Lung (tissue), 17 donors: ENCODE measurements at places on chromosomes 2 and 18. TPM values are rescaled to one million over a fixed set of nuclear protein-coding genes. Genes with fewer than 3 reads are reported as not detected.

TUBA3E gene
- total RNA-seq: not detected

LYPD6 gene
- 0.80 TPM for total RNA-seq

IL37 gene
- not detected for total RNA-seq

FBXO15 gene
- total RNA-seq: 9.7 TPM

GRCh38 chr2:28344756-28345373, 47.8 kb upstream of the FOSL2 start:
- no peaks in the 10 kb centered on the region for H3K36me3 ChIP-seq
- DNase-seq: no peak
- H3K4me1 ChIP-seq: peaks cover 11% of the 10 kb centered on the region
- peaks cover 4% of the 10 kb centered on the region for H3K27me3 ChIP-seq

- no peak overlapping the region for H3K27ac ChIP-seq
- peaks cover 15% of the 10 kb centered on the region for H3K36me3 ChIP-seq
- DNase-seq: no peak
- peaks cover 23% of the 10 kb centered on the region for H3K27me3 ChIP-seq
- no peak overlapping the region for H3K4me3 ChIP-seq
Measured at GRCh38 chr2:219500135-219500534, 1.4 kb downstream of the GMPPA start.

DNA sequence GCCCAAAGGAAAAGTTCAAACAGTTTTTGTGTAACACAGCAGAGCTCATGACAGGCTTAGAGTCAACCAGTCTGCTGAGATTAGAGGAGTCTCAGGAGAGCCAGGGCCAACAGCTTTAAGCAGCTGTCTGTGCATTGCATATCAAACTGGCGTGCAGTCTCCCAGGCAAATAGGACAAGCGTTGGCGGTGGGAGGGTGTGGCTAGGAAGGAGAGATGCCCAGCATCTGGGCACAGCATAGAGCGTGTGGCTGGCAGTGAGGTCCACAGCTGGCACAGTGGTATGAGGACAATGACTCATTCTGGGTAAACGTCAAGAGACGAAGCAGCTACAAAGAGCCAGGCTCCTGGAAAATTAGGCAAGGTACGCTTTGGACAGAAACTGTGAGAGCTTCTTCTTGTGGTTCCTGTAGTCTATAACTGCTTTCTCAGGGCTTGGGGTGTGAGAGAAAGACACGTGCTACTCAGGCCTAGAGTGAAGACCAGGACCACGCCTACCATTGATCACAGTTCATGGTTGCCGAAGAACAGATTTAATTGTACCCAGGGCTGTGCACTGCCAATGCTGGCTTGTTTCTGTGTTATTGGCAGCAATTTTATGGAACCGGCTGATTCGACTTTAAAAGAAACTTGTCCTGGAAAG, 14.8 kb downstream of the ZAP70 start:
- no peaks in the 10 kb centered on the region for H3K36me3 ChIP-seq
- H3K27ac ChIP-seq: no peak overlapping the region
- H3K4me3 ChIP-seq: no peak overlapping the region
- H3K27me3 ChIP-seq: peaks cover 9% of the 10 kb centered on the region
- no peaks in the 10 kb centered on the region for H3K4me1 ChIP-seq

DNA sequence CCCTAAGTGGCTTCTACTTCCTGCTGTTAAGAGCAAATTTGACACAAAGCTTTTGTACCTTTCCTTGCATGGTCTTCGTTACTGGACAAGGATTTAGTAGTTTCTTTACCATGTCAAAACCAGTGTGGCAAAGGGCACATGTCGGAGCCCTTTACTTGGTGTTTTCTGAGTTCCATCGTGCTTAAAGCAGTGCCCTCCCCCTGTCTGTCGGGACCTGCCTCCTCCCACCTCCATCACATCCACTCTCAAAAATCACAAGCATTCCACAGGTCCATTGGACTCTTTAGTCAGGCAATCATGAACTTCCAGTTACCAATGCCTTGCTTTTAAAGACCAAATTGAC, 763 bp downstream of the CCDC141 start:
- H3K27ac ChIP-seq: no peak overlapping the region
- H3K4me3 ChIP-seq: no peak overlapping the region
- no peaks in the 10 kb centered on the region for H3K27me3 ChIP-seq
- no peak for DNase-seq
- peaks cover 19% of the 10 kb centered on the region for H3K4me1 ChIP-seq

DNA sequence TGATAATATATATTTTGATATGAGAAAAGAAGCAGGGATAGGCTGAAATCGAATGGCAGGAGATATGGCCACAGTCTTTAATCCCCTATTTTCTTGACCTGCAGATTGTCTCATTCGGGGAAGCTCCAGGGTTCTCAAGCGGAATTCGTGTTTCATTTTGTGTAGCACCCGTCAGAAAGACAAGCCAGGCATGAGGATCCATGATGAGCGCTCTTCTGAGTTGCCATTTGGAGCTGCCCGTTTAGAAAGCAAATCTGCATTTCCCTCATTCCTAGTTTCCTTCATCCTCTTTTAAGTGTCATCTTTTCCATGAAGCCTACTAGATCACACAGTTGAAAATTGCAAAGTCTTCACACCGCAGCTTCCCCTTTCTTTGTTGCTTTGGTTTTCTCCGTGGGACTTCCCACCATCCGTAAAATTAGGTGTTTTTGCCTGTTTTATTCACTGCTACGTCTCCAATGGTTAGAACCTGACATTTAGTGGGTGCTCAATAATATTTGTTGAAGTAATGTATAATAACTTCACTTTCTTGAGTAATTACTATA, 16.9 kb downstream of the HNMT start:
- DNase-seq: no peak
- H3K27ac ChIP-seq: no peak overlapping the region
- H3K4me1 ChIP-seq: no peaks in the 10 kb centered on the region
- peaks cover under 1% of the 10 kb centered on the region for H3K36me3 ChIP-seq
- H3K27me3 ChIP-seq: no peaks in the 10 kb centered on the region

GRCh38 chr2:64606479-64607363, 47.0 kb downstream of the SERTAD2 start:
- H3K4me1 ChIP-seq: peaks cover 14% of the 10 kb centered on the region
- peak; percentile 91 for DNase-seq
- no peak overlapping the region for H3K4me3 ChIP-seq
- H3K36me3 ChIP-seq: no peaks in the 10 kb centered on the region

DNA sequence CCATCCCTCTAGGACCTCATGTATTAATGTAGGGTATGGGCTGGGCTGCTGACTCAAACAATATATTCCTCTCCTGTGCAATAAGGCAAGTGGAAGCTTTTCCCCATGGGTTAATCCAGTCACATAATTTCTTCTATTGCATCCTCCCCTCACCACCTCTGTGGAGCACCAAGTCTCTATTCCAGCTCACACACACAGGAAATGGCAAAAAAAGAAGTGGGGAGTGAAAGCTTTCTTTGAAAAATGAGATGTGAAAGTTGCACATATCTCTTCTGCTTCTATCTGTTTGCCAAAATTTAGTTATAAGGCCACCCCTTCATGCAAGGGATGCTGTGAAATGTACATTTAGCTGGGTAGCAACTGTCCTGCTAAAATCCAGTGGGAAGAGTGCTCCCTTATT, 121.3 kb downstream of the CDC42EP3 start:
- H3K27me3 ChIP-seq: no peaks in the 10 kb centered on the region
- H3K4me1 ChIP-seq: no peaks in the 10 kb centered on the region
- no peak overlapping the region for H3K27ac ChIP-seq
- no peak for DNase-seq
- no peak overlapping the region for H3K4me3 ChIP-seq

DNA sequence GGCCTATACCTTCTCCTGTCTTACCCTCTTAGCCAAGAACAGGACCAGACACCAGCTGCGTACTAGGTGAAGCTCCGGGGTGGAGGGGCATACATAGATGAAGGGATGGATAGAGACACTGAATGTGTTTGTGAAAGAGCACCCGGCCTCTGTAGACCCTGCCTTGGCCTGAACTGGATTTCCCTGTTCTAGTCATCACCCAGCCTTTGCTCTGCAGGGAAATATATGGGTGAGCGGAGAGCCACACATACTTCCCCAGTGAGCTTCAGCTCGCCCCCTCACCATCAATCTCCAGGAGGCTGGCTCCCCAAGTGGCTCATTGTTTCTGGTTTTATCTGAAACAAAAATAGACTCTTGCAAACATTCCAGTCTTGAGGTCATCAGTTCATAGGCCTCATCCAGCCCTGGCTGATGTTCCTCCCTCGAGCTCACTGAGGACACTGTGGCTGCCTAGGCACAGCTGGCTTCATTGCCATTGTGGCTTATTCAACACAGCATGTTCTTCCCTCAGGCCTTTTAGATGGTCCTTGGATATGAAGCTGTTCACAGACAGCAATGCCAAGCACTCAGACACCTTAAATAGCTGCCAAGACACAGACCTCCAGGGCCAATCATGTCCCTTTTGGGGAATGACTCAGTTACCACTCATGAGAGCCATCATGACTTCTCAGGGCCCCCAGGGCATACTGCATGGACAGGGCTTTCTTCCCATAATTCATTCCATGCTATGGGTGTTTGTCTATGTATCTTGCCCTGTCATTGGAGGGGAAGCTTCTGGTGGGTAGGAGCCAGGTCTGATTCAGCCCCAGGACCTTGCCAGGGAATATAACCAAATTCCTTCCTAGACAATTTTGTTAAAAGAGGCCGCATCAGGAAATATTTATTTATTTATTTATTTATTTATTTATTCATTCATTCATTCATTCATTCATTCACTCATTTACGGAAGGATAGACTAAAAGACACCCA, 82.4 kb downstream of the TTC32 start:
- H3K27me3 ChIP-seq: no peaks in the 10 kb centered on the region
- DNase-seq: no peak
- no peaks in the 10 kb centered on the region for H3K4me1 ChIP-seq
- H3K4me3 ChIP-seq: no peak overlapping the region

GRCh38 chr2:25386971-25387875, 45.5 kb upstream of the DNMT3A start:
- no peak overlapping the region for H3K27ac ChIP-seq
- H3K4me3 ChIP-seq: no peak overlapping the region
- no peaks in the 10 kb centered on the region for H3K36me3 ChIP-seq
- H3K4me1 ChIP-seq: no peaks in the 10 kb centered on the region
- no peaks in the 10 kb centered on the region for H3K27me3 ChIP-seq

DNA sequence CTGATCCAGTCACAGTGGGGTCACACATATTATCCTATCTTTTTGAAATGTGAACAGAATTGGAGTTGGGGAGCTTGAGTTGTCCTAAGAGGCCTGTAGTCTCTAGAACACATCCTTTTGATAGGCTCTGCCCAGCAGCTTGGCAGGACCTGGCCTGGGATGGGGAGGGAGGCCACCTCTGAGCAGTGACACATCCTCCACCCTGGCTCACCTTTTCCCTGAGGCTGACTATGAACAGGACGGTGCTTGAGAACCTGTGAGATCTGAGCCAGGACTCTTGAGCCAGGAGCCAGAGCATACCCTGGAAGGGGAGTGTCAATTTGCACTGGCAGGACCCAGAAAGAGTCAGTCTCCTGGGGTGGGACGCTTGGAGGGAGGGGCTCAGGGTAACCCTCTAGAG, 17.7 kb upstream of the ATP6V1B1 start:
- no peaks in the 10 kb centered on the region for H3K4me1 ChIP-seq
- no peaks in the 10 kb centered on the region for H3K36me3 ChIP-seq
- H3K4me3 ChIP-seq: no peak overlapping the region
- DNase-seq: no peak

- H3K36me3 ChIP-seq: no peaks in the 10 kb centered on the region
- peak overlapping the region; percentile 14 for H3K27ac ChIP-seq
- no peak overlapping the region for H3K4me3 ChIP-seq
- DNase-seq: no peak
- no peaks in the 10 kb centered on the region for H3K27me3 ChIP-seq
- H3K4me1 ChIP-seq: no peaks in the 10 kb centered on the region
Measured at GRCh38 chr18:58087928-58088690, 44.1 kb downstream of the NEDD4L start.

DNA sequence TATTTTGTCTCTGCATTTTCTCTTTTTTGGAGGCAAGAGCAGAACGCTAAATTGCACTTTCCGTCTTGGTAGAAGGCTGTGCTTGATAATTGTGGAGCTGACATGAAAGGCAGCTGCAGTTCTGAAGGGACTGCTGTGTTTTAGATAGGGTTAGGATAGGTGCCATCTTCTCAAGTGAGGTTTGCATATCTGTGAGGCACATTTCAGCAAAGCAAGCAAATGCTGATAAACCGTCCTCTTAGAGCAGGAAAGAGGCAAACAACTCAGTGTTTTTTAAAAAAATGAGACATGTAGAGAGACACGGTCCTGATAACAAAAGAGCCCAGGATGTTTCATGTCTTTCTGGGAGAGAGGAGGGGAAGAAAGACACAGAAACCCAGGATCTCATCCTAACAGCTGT, 217.7 kb downstream of the SOCS6 start:
- no peak overlapping the region for H3K27ac ChIP-seq
- no peaks in the 10 kb centered on the region for H3K4me1 ChIP-seq
- H3K36me3 ChIP-seq: no peaks in the 10 kb centered on the region
- DNase-seq: no peak
- no peak overlapping the region for H3K4me3 ChIP-seq
- no peaks in the 10 kb centered on the region for H3K27me3 ChIP-seq

GRCh38 chr18:24271381-24272228, 126.0 kb downstream of the OSBPL1A start:
- H3K36me3 ChIP-seq: no peaks in the 10 kb centered on the region
- peak overlapping the region; percentile 54 for H3K4me3 ChIP-seq
- peak; percentile 84 for DNase-seq
- H3K27me3 ChIP-seq: no peaks in the 10 kb centered on the region

- H3K4me1 ChIP-seq: peaks cover 8% of the 10 kb centered on the region
- no peaks in the 10 kb centered on the region for H3K27me3 ChIP-seq
- no peak overlapping the region for H3K27ac ChIP-seq
- DNase-seq: peak; percentile 50
- peaks cover 25% of the 10 kb centered on the region for H3K36me3 ChIP-seq
- no peak overlapping the region for H3K4me3 ChIP-seq
Measured at GRCh38 chr18:63342206-63342605, 22.6 kb upstream of the BCL2 start.

GRCh38 chr2:100409975-100410647, 7.4 kb downstream of the CHST10 start:
- H3K4me1 ChIP-seq: no peaks in the 10 kb centered on the region
- peak; percentile 23 for DNase-seq

DNA sequence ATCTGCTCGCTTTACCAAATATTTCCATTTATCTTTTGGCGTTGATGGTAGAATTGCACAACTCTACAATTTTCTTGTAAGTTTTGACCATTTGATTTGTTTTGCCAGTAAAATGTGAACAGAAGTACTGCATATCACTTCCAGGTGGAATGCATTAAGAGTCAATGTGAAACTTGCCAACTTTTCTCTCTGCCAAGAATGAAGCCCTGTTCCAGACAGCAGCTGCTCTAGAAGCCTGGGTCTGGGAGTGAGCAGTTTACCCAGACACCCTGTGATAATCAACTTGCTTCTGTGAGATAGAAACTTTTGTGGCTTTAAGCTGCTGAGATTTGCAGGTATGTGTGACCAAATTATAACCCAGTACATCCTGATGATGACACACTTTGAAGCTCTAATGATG, 115.9 kb upstream of the SYT4 start:
- H3K4me1 ChIP-seq: no peaks in the 10 kb centered on the region
- H3K27me3 ChIP-seq: no peaks in the 10 kb centered on the region
- no peak overlapping the region for H3K4me3 ChIP-seq
